Effector memory CD4-positive, alpha-beta T cell (primary cell): ENCODE measurements at places on chromosomes 7 and 10.

GRCh38 chr7:151087245-151088018, 1.2 kb downstream of the AGAP3 start:
- DNase-seq: no peak

GRCh38 chr7:45872116-45873034, 507 bp downstream of the CCDC201 start:
- DNase-seq: no peak

DNA sequence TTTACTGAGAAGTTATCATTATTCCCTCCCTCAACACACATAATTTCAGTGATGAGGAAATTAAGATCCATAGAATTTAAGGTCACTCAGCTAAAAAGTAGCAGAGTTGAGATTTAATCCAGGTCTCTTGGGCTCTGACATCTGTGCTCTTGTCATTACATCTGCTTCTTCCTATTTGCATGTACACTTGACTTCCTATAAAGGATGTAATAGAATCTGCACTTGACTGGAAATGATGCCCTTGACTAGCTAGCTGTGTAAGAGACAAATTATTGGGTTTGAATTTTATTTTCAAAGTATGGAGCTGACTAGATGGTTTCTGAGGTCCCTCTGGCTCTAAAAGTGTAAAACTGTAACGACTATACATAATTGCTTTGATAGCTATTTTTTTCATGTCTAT, 59.5 kb downstream of the AGK start:
- no peak for DNase-seq

- DNase-seq: no peak
These were observed 86.2 kb downstream of the SH3PXD2A start for GRCh38 chr10:103769176-103769575.

- DNase-seq: no peak
These were observed 55.0 kb downstream of the LRRC17 start for GRCh38 chr7:102967798-102968197.

- no peak for DNase-seq
These were observed 103.3 kb downstream of the SEMA3A start for GRCh38 chr7:84091318-84091717.

DNA sequence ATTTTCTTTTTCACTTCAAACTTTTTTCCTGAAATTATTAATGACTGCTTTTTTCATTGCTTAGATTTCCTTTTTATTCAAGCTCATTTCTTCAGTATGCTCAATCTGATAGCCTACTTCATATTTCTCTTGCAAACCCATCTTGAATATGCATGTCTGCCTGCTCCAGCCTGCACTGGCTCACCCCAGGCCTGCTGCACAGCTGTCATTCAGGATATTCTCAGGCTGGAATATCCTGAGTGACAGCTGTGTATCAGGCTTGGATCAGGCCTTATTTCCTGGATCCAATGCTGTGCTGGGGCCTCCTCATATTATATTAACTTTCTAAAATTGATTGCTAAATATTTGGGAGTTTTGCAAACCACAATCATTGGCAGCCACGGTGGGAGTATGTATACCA, 120.2 kb upstream of the TNS3 start:
- DNase-seq: no peak

GRCh38 chr7:9083837-9084236, 650.4 kb downstream of the NXPH1 start:
- no peak for DNase-seq

GRCh38 chr10:1370298-1370697, 314.1 kb downstream of the WDR37 start:
- no peak for DNase-seq

GRCh38 chr10:48658243-48658974, 26.3 kb upstream of the WDFY4 start:
- DNase-seq: peak; percentile 31

- DNase-seq: no peak
These were observed 166.5 kb upstream of the COL1A2 start for GRCh38 chr7:94228223-94228622.

DNA sequence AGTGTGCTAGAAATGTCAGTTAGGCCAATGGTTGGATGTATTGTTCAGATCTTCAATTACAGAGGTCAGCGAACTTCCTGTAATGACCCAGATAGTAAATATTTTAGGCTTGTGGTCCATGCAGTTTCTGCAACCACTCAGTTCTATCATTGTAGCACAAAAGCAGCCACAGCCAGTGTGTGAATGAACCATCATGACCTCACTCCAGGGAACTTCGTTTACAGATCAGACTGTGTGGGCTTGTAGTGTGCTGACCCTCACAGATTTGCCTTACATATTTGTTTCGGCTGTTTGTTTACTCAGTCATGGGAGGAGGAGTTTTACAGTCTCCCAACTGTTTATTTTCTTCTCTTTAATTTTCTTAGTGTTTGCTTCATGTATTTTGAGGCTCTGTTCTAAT, 55.4 kb downstream of the LANCL2 start:
- no peak for DNase-seq

DNA sequence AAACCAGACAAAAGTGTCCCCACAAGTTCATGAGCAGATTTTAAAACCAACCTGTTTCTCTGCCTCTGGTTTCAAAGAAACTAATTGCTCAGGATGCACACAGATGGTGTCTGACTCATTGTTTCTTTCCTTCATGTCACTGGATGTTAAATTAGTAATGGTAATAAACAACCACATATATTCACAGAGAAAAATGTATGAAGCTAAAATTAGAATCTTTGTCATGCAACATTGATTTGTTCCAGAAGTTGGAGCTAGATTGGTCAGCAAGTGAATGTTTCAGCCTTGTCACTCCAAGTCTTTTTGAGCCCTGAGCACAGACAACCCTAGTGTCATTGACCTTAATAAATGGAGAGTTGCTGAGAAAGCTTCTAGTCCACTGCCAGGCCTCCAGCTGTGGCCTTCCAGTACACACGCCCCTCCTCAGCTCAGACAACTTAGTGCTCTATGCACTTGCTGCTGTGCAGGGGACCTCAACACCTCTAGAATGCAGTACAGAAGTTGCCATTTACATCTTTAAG, 175.9 kb downstream of the CCDC71L start:
- DNase-seq: no peak

GRCh38 chr7:2044311-2044882, 188.3 kb downstream of the MAD1L1 start:
- DNase-seq: no peak

GRCh38 chr7:1942243-1942940, 272.3 kb downstream of the ELFN1 start:
- no peak for DNase-seq

GRCh38 chr7:30406664-30407425, 71.7 kb downstream of the NOD1 start:
- no peak for DNase-seq

- no peak for DNase-seq
These were observed 8.5 kb downstream of the CALML3 start for GRCh38 chr10:5533098-5533731.

- DNase-seq: no peak
These were observed 32.3 kb upstream of the OSBPL3 start for GRCh38 chr7:25012254-25012653.

- no peak for DNase-seq
These were observed 30.7 kb downstream of the CNNM2 start for GRCh38 chr10:102948786-102949185.

GRCh38 chr7:46786221-46786954, 795.5 kb downstream of the TNS3 start:
- DNase-seq: no peak

DNA sequence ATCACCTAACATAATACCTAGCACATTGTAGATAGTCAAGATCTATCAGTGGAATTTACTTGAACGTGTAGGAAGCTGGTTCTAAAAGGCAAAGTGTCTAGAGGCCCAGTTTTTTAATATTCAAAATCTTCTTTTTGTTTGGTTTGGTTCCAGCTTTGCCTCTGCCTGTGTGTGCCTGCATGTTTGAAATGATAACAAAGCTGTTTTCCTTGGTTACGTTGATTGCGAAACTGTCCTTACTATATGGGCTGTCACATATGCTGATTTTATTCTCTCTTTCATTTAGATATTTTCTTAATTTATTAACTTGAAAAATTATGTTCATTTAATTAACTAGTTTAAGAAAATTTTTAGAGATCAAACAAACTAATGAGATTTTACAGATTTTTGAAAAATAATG, 237.3 kb downstream of the SEMA3A start:
- DNase-seq: no peak

- DNase-seq: no peak
These were observed 54.5 kb downstream of the CUL1 start for GRCh38 chr7:148753224-148753623.

DNA sequence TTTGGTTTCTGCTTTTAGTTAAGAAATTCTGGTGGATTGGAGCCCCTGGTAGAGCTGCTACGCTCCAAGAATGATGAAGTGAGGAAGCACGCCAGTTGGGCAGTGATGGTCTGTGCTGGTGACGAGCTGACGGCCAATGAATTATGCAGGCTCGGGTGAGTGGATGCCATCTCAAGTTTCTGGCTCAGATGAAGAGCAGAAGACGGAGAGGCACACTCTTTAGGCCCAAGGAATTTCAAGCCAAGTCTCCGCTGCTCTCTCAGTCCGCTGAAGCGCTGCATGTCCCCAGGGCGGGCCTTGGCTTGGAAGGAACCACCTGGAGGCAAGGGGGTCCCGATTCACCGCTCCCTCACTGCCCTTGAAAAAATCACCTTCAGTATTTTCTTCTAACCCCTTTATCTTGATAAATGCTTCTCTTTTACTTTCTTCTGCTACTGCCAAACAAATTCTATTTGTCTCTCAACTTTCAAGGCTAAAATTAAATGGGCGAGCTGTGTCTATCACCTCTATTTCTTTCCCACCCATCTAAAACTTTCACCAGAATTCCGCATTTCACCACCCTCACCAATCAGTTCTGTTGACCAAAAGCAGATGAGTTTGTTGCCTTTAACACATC, 74.2 kb downstream of the ARMC3 start:
- DNase-seq: no peak

GRCh38 chr7:33459340-33459751, 330.0 kb downstream of the BBS9 start:
- DNase-seq: no peak

DNA sequence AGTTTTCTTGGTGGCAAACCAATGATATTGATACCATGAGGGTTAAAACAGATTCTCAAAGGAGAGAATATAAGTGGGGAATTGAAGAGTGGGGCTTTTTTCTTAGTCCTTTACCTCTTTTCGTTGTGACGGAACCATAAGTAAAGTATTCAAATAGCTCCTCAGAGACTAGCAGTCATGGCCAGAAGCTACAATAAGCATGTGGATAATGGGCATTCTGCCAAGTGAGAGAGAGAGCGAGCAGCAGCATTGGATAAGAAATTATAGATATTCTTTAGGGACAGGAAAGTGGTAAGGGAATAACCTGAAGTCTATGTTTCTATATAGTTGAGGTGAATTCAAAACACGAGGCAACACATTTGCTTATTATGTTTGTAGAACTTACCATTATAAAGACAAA, 235.1 kb downstream of the SEMA3E start:
- no peak for DNase-seq

GRCh38 chr10:16274911-16275310, 161.9 kb upstream of the PTER start:
- no peak for DNase-seq

- DNase-seq: no peak
These were observed 170.6 kb downstream of the FZD1 start for GRCh38 chr7:91434836-91435235.

DNA sequence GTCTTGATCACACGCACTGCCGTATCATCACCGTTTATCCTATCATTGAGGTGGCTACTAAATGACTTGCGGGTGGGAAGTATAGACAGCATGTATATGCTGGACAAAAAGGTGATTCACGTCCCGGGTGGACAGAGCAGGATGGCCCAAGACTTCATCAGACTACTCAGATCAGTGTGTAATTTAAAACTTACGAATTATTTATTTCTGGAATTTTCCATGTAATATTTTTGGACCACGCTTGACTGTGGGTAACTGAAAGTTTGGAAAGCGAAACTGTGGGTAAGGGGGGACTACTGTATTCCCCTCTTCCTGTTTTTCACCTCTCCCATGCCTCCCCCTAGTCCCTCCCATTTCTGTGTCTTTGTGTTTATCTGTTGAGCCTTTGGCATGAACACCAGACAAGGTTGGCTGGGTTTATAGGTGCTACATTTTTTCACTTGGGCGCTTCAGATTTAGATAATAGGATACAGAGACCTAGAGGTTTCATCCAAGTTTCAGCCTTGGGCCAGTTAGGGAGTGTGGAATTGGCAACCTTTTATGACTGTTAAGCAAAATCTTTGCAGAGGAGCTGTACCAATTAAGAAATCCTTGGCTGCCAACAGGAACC, 55.8 kb downstream of the RBM20 start:
- no peak for DNase-seq

- no peak for DNase-seq
These were observed 9.4 kb downstream of the PTEN start for GRCh38 chr10:87872828-87873227.

GRCh38 chr10:4825868-4826791, at the start of gene AKR1E2:
TSS of gene AKR1E2 (plus strand) at chr10:4826207. CDS start at chr10:4826325, 118 bp downstream.
- DNase-seq: peak; percentile 67

GRCh38 chr10:71753091-71753959, 20.0 kb downstream of the VSIR start:
- DNase-seq: no peak

DNA sequence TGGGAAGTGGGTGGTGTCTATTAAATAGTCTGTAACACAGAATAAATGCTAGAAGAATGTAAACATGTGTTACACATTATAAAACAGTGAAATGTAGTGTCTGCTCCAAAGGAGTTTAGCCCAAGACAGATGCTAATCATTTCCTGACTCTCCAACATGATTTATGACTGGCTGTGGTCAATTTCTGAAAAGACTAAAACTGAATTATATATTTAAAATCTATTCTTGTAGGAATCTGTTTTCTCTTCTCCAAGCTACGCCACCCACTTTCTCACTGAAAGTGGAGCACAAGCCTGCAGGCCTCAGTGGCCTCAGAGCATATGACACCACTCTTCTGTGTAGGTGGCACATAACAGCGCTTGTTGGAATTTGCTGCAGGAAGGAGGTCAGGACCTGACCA, 44.4 kb downstream of the CTTNBP2 start:
- DNase-seq: no peak

DNA sequence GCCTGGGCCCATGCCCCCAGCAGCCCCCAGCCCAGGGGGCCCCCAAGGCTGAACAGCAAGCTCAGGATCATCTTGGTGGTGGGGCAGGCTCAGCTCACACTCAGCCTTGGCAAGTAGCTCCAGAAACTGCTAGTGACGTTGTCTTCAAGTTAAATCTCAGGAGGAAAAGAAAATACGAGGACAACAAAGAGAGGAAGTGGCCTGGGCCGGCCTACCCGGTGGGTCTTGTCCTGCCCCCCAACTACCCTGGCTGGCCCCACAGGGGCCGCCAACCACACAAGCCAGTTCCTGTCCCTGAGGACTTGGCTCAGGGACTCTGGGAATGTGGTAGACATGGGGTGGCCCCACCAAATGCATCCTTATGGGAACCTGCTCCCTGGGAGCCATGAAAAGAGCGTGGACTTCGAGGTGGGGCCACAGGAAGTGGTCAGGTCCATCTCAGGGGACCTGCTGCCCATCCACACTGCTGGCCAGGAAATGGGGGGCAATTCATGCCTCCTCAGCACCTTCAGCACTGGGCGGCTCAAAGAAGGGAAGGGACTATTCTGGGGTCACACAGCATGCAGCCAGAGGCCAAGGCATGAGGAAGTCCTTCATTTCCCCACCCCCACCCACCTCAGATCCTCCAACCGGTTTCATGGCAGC, at the start of gene MMRN2:
Gene MMRN2 (minus strand): TSS at position 145 of the 645 bp plus-strand sequence. CDS start 74 bp downstream, at position 71.
- no peak for DNase-seq

GRCh38 chr10:132206806-132207535, 20.2 kb downstream of the DPYSL4 start:
- no peak for DNase-seq
